Ammon's horn (tissue), 1 donor: ENCODE measurements at places on chromosomes 3 and 15.

DNA sequence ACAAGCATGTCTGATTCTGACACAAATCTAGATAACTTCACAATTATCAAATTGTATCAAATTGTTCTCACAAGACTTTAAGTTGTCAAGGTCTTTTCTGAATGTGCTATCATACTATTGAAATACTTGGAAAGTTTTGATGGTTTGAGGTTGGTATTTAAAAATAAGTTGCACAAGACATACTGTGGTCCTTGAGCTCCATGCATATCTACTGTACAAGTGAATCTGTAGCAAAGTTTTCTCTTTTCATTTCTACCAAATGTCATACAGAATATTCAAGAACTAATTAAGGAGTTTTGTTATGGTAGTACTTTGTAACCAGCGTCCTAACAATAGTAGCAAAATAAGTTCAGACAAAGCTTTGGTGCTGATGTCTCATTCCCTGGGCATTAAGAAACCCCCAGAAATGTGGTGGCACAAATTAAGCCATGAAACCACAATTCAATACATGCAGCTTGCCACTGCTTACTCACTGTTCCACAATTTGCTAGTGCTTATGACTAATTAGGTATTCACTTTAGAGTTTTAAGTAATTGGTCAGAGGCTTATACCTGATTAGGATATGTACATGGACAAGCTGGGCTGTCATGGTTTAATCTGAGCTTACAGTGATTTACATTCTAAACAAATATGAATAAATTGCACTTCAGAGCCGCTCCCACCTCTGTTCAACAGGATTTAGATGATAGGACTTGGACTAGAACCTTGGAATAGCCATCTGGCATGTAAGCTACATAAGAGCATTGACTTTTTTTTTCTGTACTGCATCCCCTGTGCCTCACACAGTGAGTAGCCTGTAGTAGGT, 8.8 kb downstream of the TBC1D23 start:
- DNase-seq = no peak

DNA sequence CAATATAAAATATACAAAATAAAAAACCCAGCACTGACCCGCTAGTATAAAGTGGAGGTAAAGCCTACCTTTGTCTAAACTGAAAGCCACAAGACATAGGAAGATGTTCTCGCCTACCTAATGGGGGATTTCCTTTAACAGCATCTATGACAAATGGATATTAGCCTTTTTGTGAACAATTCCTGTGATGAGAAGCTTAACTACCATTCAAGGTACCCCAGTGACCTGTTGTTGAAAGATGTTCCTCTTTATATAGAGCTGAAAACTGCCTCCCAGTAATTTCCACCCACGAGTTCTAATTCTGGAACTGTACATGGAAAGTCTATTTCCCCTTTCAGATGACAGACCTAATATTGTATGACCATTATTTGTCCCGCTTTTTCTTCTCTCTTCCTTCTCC, 109.8 kb upstream of the RASGRP1 start:
- DNase-seq = no peak

GRCh38 chr3:55647063-55647462, 160.0 kb upstream of the WNT5A start:
- no peak for DNase-seq

GRCh38 chr3:67662733-67663132, 8.3 kb upstream of the SUCLG2 start:
- no peak for DNase-seq

DNA sequence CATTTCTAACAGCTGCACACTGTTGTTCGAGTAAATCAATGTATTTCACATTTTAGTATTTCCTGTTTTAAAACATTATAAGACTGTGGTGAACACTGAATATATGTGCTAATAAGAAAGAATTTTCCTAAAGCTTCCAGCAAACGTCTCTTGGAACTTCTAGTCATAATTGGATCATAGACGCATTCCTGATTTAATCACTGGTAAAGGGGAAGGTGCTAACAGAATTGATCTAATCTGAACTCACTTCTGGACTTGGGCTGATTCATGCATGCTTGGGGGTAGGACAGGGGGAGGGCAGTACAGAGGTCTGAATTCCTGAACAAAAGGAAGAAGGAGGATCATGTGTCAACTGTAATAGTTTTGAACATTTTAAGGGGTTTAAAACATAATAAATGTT, 7.3 kb upstream of the LEKR1 start:
- no peak for DNase-seq

- DNase-seq = no peak
These were observed 61.2 kb downstream of the IQGAP1 start for GRCh38 chr15:90449206-90449735.

- DNase-seq = no peak
These were observed 47.0 kb upstream of the PRICKLE2 start for GRCh38 chr3:64272271-64272670.

- DNase-seq = no peak
These were observed 145.0 kb upstream of the ZBTB20 start for GRCh38 chr3:115292131-115292530.

DNA sequence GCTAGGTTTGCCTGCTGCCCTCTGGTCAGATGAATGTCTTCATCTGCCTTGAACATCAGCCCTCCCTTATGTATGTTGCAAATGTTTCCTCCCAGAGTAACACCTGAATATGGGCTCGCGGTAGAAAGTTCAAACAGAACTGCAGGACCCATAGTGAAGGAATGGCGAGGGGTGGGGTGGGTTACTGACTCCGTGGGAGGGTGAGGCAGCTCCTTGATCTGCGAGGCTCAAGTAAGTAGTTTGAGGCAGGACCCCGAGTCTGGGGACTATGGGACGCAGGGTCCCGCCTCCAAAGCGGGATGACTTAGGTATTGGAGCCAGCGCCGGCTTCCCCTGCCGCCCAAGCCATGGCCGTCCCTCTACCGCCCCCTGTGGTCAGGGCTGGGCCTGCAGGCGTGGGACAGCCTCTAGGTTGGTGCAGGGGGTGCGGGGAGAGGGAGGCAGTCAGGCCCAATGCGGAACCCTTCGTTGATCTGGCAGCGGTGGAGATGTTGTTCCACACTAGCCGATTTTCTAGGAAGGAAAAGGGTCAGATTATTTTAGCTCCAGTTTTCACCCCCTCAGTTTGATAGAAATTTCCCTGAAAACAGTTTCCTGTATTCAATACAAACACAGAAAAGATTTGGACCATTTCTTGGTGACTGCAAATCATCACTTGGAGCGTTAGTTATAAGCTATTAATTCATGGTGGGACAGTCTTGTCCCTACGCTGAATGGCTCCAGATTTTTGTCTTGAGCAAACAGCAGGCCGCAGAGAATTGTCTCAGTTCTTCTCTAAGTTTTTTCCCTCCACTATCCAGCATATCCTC, 72.3 kb downstream of the CORO2B start:
- DNase-seq = no peak

DNA sequence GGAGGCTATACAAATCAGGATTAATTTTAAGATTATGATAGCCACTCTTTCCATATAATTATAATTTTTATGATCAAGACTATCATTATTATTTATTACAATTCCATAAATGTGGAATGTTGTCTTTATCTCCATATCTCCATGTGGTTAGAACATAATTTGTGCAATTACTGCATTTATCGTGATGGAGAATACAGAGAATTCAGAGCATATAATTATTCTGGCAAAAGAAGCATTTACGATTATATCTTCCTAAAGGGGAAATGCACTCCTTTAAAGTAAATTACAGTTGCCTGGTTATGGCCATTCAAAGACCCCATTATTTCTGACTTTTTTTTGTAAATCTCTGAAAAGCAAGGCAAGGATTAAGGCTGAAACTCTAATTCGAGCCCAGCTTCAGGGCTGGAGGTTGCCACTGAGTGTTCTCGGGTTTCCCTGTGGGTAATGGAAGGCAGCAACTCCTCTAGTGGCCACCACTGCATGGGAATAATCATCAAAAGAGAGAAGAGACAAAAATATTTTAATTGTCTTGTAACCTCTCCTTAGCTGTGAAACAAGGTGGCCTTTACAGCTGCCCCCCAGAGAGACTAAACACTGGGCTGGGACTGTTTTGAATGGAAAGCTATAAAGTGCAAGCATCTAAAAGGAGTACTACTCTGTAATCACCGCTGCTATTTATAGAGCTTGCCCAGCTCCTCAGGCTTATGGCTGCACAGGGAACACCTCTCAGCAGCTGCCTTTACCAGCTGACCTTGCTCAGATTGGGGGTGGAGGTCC, 59.8 kb upstream of the PRTG start:
- no peak for DNase-seq

DNA sequence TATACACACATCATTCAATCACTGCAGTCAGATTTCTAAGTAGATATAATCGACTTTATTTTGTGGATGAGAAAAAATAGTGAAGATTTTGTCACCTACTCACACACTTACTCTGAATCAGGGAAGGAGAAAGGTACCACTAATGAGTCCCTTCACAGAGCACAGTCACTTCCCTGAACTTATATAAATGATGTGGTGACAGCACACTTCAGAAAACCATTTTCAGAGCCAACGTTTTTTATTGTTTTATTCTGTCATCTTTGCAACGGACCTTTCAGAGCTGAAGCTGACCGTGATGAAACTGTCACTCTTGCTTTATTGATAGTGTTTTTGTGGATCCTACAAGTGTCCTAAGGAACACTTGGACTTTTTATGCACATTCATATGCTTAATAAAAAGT, 956.6 kb downstream of the SQOR start:
- DNase-seq = no peak

DNA sequence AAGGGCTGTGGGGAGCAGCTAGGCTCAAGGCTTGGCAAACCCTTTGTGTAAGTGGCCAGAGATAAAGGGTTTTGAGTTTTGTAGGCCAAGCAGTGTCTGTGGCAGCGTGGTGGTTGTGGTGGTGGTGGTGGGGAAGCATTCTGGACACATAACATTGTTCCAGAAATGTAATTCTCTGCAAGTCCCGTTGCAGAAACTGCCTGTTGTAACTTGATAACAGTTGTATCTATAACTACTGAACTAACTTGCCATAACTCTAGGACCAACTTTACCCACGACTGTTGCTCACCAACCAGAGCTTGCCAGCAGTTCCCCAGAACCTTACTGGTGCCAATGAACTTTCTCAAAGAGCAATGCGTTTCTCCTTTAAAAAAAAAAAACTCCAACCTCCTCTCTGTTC, 18.1 kb upstream of the TMEM40 start:
- no peak for DNase-seq

DNA sequence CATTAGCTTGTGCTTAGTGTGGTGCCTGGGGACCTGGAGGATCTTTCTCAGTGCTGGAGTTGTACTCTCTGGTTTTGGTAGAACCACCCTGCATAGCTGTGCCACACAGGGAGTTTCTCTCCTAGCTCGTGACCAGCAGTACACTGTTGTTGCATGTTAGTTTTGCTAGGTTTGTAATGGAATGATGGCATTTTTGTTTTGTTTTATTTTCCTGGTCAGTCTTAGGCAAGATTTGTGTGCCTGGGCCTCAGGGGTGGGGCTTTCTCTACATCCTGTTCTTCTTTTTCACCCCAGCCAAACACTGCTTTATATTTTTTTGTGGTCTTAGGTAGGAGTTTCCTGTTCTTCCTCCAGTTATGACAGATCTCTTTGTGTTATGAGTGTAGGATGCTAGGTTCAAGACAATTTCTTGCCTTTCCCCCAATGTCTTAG, 534.5 kb upstream of the KCNMB2 start:
- DNase-seq = no peak

- no peak for DNase-seq
These were observed 1.8 kb downstream of the PIK3CA start for GRCh38 chr3:179149951-179150350.

- DNase-seq = no peak
These were observed 33.6 kb upstream of the PLSCR5 start for GRCh38 chr3:146638718-146639117.

DNA sequence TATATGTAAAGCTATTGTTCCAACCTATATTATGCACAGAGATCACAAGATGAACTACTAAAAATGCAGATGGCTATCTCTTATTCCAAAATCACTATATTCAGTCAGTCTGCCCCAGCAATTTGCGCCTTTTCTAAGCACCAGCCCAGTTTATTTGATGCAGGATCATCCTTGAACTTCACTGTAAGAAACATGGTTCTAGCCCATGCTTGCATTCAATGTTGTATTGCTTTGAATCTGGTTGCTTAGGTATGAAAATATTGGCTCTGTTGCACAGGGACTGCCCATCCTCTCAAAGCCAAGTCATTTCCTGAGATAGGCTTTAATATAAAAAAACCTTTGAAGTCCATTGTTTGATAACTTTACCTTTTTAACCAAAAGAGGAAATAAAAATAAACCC, 170.5 kb upstream of the LRIG1 start:
- DNase-seq = no peak

- peak; percentile 27 for DNase-seq
These were observed 190.4 kb upstream of the BCL6 start for GRCh38 chr3:187935623-187936156.

DNA sequence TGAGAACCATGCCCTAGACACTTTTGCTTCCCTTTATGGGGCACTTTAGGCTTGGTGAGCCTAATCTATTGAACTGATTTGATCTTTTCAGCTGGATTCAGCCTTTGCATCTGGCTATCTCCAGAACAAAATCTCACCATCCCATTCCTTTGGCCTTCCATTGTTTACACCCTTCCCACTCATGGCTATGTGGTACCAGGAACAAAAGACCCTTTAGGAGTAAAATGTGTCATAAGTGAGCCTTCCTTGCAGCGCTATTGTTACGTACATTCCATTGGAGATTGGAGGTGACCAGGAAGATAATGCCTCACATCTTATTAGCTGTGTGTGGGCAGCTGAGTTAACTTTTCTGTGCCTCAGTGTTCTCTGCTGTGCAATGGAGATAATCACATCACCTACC, 188.4 kb downstream of the SATB1 start:
- DNase-seq = no peak

GRCh38 chr3:47082519-47082918, 81.4 kb downstream of the SETD2 start:
- DNase-seq = no peak

DNA sequence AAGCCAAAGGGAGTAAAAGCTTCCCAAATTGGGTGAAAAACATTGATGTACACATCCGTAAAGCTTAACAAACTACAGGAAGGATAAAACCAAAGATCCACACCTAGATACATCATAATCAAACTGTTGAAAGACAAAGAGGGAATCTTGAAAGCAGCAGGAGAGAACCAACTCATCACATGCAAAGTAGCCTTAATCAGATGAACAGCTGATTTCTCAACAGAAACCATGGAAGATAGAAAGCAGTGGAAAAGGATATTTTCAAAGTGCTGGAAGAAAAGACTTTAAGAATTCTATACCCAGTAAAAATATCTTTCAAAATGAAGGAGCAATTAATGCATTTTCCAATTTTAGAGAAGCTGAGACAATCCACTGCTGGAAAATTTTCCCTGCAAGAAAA, 36.8 kb downstream of the CHRNA7 start:
- DNase-seq = no peak

DNA sequence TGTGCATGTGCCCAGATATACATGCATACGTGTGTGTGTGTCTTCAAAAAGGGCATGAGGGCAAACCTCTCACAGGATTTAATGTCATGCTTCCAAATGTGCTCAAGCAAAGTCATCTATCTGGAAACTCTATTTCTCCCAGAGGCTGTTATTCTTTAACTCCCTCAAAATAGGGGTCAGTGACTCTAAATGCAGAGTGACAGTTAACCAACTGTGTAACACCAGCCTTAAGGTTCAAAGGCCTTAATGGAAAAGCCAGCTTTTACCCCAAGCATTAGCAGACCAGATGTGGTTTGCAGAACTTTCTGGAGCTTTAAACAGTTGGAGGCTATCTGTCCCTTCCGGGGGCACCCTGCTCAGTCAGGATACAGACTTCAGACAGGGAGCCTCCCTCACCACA, 70.4 kb upstream of the SLC7A14 start:
- DNase-seq = no peak
